IPS DF 6.9 (cell line): ENCODE measurements at places on chromosomes 12 and 14.

- DNase-seq: no peak
Observed at GRCh38 chr12:88896958-88897357, 316.7 kb upstream of the KITLG start.

DNA sequence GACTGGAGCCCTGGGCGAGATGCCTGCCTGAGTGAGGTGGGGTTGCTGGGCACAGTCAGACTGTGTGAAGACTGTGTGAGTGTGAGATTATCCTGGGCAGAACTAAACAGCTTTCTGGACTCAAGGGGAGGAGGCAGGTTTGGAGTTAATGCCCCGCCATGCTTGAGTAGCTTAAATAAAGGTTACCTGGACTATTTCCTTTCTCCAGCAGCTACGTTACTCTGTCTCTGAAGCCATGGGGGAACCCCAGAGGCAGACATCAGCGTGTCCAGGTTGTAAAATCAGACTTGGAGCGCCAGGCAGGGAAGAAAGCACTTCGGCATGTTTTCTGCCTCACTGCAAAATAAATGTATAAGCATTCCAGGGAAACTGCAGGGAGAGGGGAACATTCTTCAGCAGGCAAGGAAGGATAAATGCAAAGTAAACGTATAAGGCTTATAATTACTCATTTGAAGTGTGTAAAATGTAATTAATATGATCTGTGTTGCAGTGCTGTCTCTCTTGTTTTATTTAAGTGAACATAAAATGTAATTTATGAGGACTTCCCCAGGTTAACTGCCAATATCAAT lies 129.7 kb downstream of the CHST11 start:
- DNase-seq: no peak

- no peak for DNase-seq
Observed at GRCh38 chr12:90260136-90260535, 551.5 kb upstream of the ATP2B1 start.

DNA sequence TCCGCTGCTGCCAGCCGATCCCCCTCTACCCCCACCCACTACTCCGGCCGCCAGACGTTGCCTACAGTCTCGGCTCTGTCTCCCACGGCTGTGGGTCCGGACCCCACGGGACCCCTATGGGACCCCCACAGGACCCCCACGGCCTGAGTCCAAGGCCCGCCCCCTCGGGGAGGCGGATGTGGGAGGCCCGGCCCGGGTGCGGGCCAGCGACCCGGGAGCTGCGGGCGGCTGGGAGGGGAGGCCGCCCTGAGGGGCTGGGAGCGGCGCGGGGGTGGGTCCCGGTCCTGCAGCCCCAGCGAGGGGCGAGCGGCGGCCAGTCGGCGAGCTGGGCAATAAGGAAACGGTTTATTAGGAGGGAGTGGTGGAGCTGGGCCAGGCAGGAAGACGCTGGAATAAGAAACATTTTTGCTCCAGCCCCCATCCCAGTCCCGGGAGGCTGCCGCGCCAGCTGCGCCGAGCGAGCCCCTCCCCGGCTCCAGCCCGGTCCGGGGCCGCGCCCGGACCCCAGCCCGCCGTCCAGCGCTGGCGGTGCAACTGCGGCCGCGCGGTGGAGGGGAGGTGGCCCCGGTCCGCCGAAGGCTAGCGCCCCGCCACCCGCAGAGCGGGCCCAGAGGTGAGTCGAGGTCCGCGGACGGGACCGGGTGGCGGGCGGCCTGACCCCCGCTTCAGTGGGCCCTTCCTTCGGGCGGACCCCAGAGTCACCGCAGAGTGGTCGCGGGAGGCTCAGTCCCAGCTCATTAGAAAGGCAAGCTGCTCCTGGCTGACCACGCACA lies at the start of gene ACVRL1:
ACVRL1 (plus strand) TSS at position 422 of the 773 bp plus-strand sequence. CDS start 4,971 bp downstream, outside the sequence.
- no peak for DNase-seq

GRCh38 chr12:7444076-7444475 lies at the start of gene CD163L1:
Gene CD163L1 (minus strand): TSS chr12:7444153. CDS start chr12:7444127, 26 bp downstream.
- no peak for DNase-seq

DNA sequence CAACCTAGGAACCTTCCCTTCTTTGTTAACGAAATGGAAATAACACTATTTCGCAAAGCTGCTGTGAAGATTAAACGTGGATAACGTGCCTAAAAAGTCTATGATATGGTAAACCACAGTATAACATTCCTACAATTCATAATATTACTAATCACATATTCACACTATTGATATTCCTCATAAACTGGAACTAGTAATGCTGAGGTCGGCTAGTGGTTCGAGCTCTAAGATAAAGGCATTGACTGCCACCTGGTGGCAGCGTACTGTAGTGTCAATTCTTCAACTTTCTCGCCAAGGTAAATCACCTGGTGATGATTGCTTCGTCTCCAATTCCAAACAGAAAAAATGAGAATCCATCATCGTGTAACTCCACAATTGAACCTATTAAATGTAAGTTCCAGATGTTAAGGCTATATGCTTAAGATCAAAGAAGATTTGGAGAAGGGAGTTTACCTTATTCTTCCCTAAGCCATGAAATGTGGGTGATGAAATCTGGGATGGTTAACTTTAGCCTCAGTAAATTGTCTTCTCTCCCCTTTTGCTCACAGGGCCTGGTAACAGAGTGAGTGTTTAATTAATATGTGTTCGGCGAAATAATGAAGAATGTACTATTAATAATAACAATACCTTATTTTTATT lies 197.5 kb upstream of the TMEM132C start:
- peak; percentile 27 for DNase-seq

GRCh38 chr12:82698708-82699564 lies 12.2 kb downstream of the TMTC2 start:
- DNase-seq: no peak

DNA sequence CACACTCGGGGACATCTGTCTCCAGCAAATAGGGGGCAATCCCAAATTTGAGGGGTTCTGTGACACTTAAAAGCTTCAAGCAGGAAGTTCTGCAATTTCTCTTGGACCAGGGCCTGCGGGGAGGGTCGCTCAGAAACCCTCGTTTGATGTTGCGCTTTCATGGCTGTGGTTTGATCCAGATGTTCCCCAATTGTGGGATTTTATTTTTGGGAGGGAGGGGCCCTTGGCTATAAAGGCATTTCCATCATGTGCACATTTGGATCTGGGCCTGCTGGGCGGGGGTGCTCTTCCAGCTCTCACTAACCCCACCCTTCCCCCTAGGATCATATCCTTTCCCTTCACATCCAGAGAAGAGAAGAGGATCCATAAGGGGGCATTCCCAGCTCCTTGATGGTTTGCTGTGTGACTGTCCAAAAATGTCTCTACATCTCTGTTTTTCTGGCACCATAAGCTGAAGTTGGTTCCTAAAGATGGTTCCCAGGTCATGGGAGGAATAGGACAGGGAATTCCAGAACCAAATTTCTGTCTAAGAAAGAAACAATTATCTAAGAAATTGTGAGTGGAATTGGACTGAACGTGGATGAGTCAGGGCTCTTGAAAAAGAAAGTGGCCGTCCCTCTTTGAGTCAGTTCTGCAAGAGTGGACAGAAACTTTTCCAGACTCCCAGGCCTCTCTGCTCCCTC lies 47.2 kb downstream of the SMUG1 start:
- no peak for DNase-seq

DNA sequence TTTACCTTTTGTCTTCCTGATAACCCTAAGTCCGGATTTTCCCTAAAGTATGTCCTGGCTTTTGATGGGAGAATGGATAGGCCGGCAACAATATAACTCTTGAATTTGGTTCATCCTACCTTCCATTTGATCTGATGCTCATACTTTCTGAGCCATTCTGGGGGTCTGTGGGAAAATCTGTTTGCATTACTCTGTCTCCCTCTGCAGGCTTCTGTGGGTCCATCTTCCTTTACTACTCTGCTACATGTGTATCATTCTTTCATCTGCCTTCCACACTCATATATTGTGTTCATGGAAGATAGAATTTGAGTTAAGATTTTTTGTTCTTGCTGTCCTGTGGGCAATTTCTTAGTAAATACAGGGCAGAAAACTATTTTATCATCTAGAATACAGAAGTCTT lies 101.5 kb downstream of the NAV3 start:
- DNase-seq: peak; percentile 22

DNA sequence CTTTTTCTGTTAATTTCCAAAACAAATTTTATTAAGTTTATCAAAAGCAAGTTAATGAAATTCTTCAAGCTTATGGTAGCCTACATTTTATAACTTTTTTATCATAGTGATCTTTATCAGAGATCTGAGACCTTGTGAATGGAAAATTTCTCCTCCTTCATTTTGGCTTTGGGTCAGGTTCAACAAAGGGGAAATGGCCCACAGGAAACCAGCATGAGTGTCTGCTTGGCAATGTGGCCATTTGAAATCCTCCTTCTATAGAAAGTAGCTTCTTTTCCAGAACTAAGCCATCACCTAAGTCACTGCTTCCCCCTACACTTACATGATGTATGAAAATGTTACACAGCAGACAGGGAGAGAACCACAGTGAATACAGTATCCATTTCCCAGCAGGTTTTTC lies 1.6 kb downstream of the RHOJ start:
- no peak for DNase-seq

DNA sequence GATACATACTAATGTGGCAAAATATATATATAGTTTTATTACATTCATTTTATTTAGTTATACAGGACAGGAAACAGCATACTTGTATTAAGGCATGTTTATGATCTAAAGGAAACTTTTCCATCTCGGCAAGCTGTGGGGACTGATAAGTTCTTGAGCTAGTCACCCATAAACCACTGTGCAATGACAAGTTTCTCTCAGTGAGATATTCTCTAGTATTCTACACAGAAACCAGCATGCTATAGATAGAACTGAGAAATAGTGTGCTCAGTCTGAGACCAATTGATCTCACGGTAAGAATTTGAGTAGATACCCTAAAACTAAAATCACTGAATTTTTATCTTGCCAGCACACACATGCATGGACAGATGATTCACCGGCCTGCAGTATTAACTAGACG lies 717.6 kb upstream of the NOVA1 start:
- no peak for DNase-seq

- peak; percentile 76 for DNase-seq
Observed at GRCh38 chr12:5745251-5745888, 199.7 kb downstream of the ANO2 start.

- DNase-seq: no peak
Observed at GRCh38 chr14:52856139-52856538, 64.7 kb upstream of the GNPNAT1 start.

- DNase-seq: peak; percentile 88
Observed at GRCh38 chr12:95623554-95624170, 72.4 kb upstream of the USP44 start.

DNA sequence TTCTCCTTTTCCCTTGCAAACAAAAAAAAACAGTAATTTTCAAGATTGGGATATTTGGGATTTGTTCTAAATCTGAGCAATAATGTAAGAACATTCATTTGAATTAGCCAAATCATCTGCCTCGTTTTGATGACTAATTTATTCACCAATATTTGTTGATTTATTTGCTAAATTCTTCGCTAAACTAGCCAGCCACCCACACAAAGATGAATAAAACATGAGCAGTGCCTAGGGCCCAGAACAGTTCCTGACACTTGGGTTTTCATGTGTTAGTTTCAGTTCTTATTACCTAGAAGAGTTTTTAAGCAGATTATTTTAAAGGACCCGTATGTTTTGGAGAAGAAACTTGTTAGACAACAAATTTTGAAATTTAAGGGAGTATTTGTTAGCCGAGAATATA lies 1.4 kb downstream of the ETNK1 start:
- DNase-seq: no peak

DNA sequence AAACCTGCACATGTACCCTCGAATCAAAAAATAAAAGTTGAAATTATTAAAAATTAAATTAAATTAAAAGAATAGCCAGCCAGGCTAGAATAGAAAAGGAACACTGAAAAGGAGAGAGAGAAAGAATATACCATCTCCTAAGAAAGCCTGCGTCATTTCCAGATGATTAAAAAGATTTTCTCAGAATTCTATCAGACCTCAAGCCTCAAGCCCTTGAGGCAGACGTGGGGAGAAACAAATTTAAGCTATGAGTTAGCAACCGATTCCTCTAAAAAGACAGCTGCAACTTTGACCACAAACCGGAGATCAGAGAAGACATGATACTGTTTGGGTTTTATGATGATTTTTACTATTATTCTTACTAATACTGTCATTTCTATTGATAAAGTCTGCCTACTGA lies 138.3 kb downstream of the KSR2 start:
- DNase-seq: no peak

- no peak for DNase-seq
Observed at GRCh38 chr14:23487216-23487615, 17.7 kb downstream of the NGDN start.

- no peak for DNase-seq
Observed at GRCh38 chr14:32657081-32657480, 281.6 kb upstream of the NPAS3 start.

DNA sequence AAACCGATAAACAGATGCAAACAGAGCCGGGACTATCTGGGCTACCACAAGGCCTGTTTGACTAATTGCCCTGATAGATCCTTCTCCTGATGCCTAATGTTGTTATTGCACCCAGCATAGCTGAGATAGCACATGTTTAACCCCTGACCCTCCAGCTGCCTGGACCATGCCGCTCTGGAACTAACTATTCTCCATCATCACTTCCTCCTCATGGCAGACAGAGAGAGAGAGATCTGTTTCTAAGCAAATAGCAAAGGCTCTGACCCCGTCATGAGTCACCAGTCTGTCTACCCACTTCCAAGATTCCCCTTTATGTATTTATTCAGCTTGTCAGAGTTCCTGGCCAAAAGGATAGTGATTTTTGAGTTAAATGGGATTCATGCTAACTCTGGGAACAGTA lies 58.2 kb upstream of the FLRT2 start:
- DNase-seq: no peak

GRCh38 chr14:34538871-34539406 lies 562 bp downstream of the EAPP start:
- DNase-seq: no peak

DNA sequence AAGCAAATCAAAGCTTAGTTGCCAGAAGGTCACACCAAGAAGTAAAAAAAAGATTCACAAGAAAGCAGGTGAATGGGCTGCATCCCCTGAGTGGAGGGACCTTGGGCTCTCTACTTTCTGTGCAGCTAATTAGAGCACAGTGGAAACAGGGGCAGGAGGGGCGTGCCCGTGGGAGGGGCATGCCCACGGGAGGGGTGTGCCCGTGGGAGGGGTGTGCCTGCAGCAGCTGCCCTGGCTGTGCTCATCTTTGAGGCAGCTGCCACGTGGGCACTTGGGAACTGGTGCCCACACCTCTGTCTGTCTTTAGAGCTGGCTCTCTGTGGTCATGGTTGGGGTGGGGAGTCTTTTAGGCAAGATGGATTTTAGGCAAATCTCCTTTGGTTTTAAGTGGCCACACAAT lies 60.0 kb downstream of the EML1 start:
- no peak for DNase-seq

GRCh38 chr12:108302403-108303311 lies 36.5 kb downstream of the CMKLR1 start:
- no peak for DNase-seq
